ENCODE measurements at places on chromosomes 11 and 22.

GRCh38 chr11:31657091-31657490 lies 147.5 kb downstream of the ELP4 start:
- no peak for DNase-seq

DNA sequence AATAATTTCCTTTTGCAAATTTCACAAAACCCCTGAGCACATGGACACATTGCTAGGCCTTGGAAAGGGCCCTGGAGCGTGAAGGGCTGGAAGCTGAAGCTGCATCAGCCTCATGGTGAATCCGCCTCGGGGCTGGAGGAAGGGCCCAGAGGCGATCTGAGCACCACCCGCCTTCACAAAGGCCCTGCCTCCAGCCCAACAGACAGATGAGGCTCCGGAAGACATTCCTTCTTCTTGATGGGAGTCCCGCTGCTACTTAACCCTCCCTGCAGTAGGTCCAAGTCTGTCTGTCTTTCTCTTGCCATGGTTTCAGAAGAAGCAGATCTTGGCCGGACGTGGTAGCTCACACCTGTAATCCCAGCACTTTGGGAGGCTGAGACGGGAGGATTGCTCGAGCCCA lies 16.5 kb downstream of the ARRB1 start:
- DNase-seq = no peak

DNA sequence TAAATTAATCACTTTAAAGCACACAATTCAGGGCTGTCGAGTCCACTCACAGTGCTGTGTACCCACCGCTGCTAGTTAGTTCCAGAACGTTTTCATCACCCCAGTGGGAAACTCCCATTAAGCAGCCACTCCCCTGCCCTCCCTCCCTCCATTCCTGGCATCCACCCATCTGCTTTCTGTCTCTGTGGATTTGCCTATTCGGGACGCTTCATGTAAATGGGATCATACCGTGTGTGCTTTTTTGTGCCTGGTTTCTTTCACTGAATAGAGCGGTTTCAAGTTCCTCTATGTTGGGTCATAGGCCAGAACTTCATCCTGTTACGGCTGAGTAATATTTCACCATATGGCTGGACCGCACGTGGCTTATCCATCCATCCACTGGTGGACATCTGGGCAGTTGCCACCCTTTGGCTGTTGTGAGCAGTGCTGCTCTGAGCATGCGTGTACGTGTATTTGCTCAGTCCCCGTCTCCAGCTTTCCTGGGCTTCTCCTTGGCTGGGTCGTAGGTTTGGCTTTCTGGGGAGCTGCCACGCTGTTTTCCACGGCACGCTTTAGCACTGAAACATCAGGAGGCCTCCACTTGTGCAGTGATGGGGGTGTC lies 30.1 kb downstream of the ARHGAP8 start:
- no peak for DNase-seq

GRCh38 chr22:30575859-30576258 lies 1.4 kb upstream of the GAL3ST1 start:
- no peak for DNase-seq

DNA sequence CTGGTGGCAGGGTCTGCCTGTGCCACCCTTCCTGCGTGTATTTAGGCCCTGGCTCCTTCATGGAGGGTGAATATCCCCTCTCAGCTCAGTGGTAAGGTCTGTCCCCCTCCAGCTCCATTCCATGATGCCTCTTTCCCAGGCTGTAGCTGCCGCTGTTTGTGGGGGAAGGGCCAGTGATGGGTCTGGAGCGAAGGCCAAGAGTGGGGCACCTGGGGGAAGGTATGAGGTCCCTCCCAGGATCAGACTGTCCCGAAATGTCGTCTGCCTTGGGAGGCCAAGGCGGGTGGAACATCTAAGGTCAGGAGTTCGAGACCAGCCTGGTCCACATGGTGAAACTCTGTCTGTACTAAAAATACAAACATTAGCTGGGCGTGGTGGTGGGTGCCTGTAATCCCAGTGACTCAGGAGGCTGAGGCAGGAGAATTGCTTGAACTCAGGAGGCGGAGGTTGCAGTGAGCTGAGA lies 1.1 kb downstream of the CD151 start:
- DNase-seq = no peak

DNA sequence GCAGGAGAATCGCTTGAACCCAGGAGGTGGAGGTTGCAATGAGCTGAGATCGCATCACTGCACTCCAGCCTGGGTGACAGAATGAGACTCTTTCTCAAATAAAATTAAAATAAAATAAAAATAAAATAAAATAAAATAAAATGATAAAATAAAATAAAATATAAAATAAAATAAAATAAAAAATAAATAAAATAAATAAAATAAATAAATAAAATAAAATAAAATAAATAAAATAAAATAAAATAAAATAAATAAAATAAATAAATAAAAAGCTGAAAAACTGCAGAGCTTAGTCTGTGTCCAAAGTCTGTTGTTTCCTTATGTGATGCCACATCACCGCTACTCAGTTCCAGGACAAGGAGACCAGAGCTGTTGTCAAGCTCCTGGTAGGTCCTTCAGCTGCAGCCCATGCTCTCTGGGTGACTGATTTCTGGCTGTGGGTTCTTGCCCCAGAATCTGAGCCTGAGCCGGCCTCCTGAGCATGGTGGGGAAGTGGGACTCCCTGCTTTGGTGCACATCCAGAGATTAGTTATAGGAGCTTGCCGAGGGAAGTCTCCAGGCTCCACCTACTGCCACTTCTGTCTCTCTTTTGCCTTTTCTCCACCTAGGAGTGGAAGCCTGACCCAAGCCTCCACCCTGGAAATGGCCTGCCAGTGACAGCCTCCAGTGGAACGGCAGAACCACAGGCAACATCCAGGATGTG lies 31.3 kb upstream of the ADA2 start:
- DNase-seq = no peak

DNA sequence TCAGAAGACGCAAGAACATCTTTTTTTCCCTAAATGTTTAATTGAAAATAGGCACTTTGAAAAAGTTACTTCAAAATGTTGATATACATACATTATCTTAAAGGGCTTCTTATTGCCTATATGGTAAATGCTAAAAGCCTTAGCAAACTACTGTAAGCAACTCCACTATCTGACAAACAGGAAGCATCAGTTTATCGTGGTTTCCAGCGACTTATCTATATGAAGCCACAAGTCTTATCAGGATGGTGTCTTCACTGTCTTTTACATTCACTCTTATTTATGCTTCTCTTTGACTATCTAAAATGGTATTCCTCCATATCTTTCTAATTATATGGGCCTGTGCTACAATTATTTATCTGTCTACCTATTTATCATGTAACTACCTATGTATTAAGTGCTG lies 2091.9 kb downstream of the LRRC4C start:
- DNase-seq = no peak

DNA sequence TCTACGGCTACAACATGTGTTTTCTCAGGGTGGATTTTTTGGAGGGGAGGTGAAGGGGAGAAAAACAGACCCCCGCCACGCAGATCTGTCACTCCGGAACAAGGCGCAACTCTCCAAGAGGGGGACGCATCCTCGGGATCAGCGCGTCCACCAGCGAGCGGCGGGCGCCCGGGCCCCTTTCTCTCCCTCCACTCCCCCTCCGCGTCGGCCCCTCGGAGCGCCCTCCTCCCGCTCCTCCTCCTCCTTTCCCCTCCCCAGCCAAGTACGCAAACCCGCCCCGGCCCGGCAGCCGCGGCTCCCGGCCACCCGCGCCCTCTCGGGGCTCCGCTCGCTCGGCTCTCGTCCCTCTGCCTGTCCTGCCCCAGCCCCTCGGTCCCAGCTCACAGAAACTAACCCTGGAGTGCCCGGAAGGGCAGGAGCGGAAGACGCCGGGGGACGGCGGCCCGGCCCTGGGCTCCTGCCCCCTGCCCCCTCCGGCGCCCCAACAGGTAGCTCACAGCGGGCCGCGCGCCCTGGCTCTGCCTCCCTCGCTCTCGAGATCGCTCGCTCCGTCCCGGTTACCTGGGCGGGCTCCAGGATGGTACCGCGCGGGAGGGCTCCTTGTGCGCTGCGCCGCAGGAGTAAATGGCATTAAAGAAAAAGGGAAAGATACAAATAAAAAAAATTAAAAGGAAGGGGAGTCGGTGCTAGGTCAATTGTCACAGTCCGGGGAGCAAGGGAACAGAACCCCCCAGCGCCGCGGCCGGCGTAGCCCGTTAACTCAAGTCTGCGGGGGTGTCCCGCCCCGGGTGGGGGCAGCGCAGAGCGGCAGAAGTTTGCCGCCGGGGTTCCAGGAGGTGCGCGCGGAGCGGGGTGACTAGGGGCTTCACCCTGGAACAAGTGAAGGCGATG lies 131.4 kb upstream of the C11orf58 start:
- no peak for DNase-seq

- no peak for DNase-seq
Observed at GRCh38 chr11:114501901-114502300, 57.8 kb downstream of the NXPE1 start.

GRCh38 chr11:104918113-104918824 lies 20.0 kb upstream of the CASP12 start:
- no peak for DNase-seq

GRCh38 chr11:36558571-36559413 lies 9.0 kb upstream of the RAG1 start:
- no peak for DNase-seq

GRCh38 chr11:96114178-96115064 lies 190.5 kb upstream of the MTMR2 start:
- DNase-seq = no peak

- no peak for DNase-seq
Observed at GRCh38 chr11:75735181-75735845, 17.7 kb downstream of the MOGAT2 start.

Measured in stimulated activated CD4-positive, alpha-beta T cell treated with anti-CD3 and anti-CD28 coated beads, Interleukin-4, amount 100 ng/mL, for 24 hours (primary cell).